ENCODE measurements at places on chromosomes 2 and 18. TPM values are rescaled to one million over a fixed set of nuclear protein-coding genes. Genes with fewer than 3 reads are reported as not detected.

GRCh38 chr2:239299218-239299939 is 101.4 kb downstream of the HDAC4 start:
- no peak for DNase-seq
- peaks cover 73% of the 10 kb centered on the region for H3K4me1 ChIP-seq
- H3K36me3 ChIP-seq = peaks cover 8% of the 10 kb centered on the region
- no peak overlapping the region for H3K4me3 ChIP-seq
- H3K27ac ChIP-seq = peak overlapping the region; percentile 29
- H3K27me3 ChIP-seq = no peaks in the 10 kb centered on the region

DNA sequence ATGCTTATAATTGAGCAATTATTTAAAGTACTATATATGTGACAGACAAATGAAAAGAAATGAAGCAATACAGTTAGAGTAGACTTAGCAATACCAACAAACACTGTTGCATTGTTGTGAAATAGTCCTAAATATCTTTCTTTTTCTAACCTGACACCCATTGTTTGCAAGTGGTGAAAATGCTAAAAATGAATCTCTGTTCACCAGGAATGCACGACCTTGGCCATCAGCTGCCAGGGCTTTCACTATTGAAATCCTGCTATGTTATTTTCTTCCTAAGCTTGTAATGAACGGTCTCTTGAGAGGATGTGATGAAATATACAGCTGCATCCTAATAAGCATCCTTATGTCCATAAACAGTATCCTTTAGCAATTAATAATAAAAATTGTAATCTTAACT is 136.2 kb upstream of the MGAT5 start:
- no peaks in the 10 kb centered on the region for H3K36me3 ChIP-seq
- H3K27me3 ChIP-seq = no peaks in the 10 kb centered on the region
- DNase-seq = peak; percentile 57
- no peak overlapping the region for H3K4me3 ChIP-seq
- H3K27ac ChIP-seq = no peak overlapping the region

- no peaks in the 10 kb centered on the region for H3K36me3 ChIP-seq
- DNase-seq = no peak
- H3K4me1 ChIP-seq = no peaks in the 10 kb centered on the region
- H3K27me3 ChIP-seq = no peaks in the 10 kb centered on the region
- no peak overlapping the region for H3K4me3 ChIP-seq
- H3K27ac ChIP-seq = no peak overlapping the region
These were observed 902.3 kb downstream of the MBD2 start for GRCh38 chr18:53322163-53322562.

DNA sequence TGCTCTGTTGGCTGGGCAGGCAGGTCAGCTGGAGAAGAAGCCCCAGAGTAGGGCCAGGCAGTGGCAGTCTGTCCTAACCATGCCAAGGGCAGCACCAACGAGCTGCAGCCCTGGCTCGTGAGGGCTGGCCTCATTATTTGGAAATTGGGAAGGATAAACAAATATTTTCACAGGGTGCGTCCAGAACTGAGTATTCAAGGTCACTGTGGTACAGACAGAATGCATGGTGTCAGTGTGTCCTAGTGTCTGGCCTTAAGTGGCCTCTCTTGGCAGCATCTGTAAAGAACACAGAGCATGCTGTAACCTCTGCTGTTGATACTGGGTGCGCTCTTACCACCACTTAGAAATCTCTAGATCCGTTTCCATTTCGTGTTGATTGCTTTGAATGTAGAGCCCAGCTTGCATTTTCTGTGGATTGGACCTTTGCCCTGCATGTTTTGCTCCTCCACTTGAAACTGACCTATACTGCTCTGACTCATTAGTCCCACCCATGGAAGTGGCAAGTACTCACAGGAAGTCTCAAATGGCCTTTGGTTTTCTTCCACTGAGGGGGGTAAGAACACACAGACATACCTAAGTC is 88.2 kb downstream of the GREB1L start:
- H3K4me1 ChIP-seq = no peaks in the 10 kb centered on the region
- no peak for DNase-seq
- H3K27ac ChIP-seq = no peak overlapping the region
- no peaks in the 10 kb centered on the region for H3K27me3 ChIP-seq
- H3K4me3 ChIP-seq = no peak overlapping the region
- no peaks in the 10 kb centered on the region for H3K36me3 ChIP-seq

IL1RL1 gene
- total RNA-seq = 0.31 TPM

DNA sequence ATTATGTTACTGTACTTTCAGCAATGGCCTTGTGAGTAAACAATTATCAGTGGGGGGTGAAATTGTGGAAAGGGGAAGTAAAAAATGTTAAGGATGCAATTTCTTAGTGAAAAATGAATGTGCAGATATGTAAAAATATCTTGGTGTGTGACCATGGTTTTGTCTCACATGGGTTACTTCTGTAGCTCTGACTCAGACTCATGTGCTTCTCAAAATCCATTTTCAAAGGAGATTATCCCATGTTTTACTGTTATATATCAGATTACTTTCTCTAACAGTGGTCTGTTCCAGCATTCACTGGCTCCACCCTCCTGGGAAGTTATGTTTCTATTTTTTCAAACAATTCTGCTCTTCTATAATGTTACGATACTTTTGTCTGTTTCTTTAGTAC is 298.2 kb upstream of the COL3A1 start:
- no peak overlapping the region for H3K27ac ChIP-seq
- no peaks in the 10 kb centered on the region for H3K27me3 ChIP-seq
- H3K4me1 ChIP-seq = no peaks in the 10 kb centered on the region
- no peaks in the 10 kb centered on the region for H3K36me3 ChIP-seq
- H3K4me3 ChIP-seq = no peak overlapping the region
- peak; percentile 50 for DNase-seq

ONECUT2 gene
- total RNA-seq = 0.35 TPM

DNA sequence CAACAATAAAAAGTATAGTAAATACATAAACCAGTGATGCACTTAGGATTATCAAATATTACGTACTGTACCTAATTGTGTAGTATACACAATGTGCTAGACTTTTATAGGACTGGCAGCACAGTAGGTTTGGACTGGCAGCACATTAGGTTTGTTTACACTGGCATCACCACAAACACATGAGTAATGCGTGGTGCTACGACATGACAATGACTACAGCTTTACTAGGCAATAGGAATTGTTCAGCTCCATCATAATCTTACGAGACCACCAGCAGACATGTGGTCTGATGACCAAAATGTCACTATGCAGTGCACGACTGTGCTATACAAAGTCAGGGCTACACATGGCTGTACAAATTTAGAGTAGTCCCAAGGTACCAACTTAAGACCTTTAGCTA is 2.3 kb downstream of the MBOAT2 start:
- no peaks in the 10 kb centered on the region for H3K36me3 ChIP-seq
- no peak overlapping the region for H3K4me3 ChIP-seq
- no peak for DNase-seq

DNA sequence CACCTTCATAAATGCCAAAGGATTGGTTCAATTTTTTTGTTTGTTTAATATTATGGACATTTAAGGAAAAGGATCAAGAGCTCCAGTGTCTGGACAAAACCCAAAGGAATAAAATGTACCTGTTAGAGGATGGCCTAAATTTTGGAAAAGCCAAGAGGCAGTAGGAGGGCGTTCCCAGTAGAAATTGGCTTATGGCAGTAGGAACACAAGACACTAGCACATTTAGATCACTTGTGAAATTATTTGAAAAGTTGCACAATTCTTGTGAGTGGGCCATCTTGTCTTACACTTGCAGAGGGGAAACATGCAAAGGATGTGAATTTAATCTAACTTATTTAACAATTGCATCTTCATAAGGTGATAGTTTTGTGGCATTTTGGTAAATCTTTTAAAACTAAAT is 3.2 kb downstream of the BZW1 start:
- H3K4me3 ChIP-seq = no peak overlapping the region
- peaks cover 5% of the 10 kb centered on the region for H3K4me1 ChIP-seq
- peaks cover 39% of the 10 kb centered on the region for H3K36me3 ChIP-seq
- no peak overlapping the region for H3K27ac ChIP-seq
- H3K27me3 ChIP-seq = no peaks in the 10 kb centered on the region
- no peak for DNase-seq

GCKR gene
- not detected for total RNA-seq

DNA sequence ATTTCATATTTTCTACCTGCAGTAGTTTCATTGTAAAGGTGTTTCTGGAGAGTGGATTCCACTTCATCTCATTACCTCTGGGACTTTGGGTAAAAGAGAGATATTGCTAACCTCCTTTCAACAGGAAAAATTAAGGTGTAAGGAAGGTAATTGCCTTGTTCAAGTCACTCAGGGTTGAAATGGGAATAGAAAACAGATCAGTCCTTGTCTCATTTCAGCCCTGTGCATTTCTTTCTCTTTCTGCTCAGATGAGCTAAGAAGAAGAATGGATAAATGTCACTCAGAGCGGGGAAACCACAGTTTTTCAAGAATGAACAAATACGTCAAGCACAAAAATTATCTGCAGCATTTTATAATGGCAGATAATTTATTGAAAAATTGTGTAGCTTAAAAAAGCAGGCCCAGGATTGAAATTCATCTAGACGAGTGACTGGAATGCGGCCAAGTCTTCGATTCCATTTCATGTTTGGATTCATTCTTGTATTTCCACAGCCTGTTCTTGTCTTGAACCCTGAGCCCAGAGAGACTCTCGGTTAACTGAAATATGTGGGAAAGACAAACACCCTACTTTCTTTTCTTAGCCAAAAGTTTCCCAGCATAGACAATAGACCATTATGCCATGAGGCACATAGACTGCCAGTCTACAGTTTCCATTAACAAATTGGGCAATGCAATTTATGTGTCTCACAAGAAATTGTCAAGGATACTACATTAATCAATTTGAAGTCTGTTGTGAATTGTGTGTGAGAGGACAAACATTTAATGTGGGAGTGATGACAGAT is 107.9 kb downstream of the POLE4 start:
- H3K4me1 ChIP-seq = peaks cover 6% of the 10 kb centered on the region
- H3K27ac ChIP-seq = no peak overlapping the region
- H3K4me3 ChIP-seq = no peak overlapping the region
- no peaks in the 10 kb centered on the region for H3K36me3 ChIP-seq
- DNase-seq = no peak

Measured in muscle of leg (tissue), 16 donors.